CD14-positive monocyte (primary cell): ENCODE measurements at places on chromosomes 7 and 10.
A peak's percentile ranks its signal among the peaks of the same experiment; 100 is the strongest.

DNA sequence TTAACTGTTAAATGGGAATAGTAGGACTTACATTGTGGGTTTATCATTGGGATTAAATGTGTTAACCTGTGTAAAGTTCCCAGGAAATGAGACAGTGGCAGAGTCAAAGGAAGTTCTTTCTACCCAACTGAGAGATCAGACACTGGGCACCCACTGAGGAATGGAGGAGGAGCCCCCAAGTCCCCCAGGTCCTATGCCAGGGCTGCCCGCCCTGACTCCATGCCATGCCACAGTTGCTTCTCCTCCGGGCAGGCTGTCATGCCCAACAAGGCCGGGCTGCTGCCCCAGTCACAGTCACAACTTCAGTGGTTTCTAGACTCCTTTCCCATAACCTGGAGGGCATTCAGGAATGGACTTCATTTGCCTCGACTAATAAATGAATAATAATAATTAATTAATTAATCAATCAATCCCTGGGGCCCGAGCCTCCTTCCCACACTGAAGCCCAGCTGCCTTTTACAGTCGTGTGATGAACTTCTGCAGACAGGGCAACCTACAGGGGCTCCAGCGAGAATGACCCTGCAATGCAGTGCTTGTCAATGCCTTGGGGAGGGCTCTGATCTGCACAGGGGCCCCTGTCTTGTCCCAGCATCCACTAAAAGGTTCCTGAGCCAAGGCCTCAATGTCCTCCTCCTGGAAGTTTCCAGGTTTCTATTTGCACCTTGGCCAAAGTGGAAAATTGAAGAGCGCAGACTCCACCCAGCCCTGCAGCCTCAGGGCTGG, 32.4 kb downstream of the DRGX start:
- DNase-seq: no peak

DNA sequence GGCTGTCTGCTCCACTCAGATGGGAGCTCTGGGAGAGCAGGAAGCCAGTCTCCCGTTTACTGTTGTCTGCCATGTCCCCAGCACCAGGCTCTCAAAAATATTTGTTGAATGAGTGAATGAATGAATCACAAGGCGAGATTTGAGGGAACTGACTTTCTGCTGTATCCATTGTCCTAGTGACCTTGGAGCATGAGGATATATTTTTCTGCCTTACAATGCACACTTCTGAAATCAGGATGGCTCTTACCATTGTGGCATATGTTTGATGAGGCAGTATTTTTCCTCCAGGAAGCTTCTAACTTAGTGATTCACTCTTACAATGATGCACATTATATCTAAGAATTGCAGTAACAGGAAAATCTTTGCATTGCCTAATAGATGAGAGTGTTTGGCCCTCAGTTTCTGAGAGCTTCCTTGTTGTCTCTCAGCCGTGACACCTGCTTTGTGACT, 136.4 kb downstream of the RPS24 start:
- DNase-seq: no peak

GRCh38 chr10:102557569-102557968, 53.8 kb downstream of the SUFU start:
- no peak for DNase-seq

DNA sequence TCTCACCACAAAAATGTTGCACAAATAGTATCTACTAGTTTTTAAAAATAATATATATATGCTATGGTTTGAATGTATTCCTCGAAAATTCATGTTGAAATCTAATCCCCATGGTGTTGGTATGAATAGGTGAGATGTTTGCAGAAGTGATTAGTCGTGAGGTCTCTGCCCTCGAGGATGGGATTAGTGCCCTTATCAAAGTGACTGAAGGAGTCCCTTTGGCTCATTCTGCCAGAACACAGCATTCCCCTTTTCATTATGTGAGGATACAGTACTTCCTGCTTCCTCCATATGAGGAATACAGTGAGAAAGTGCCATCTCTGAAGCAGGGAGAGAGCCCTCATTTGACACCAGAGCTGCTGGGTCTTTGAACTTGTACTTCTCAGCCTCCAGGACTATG, 777.5 kb upstream of the LRRTM3 start:
- DNase-seq: no peak

DNA sequence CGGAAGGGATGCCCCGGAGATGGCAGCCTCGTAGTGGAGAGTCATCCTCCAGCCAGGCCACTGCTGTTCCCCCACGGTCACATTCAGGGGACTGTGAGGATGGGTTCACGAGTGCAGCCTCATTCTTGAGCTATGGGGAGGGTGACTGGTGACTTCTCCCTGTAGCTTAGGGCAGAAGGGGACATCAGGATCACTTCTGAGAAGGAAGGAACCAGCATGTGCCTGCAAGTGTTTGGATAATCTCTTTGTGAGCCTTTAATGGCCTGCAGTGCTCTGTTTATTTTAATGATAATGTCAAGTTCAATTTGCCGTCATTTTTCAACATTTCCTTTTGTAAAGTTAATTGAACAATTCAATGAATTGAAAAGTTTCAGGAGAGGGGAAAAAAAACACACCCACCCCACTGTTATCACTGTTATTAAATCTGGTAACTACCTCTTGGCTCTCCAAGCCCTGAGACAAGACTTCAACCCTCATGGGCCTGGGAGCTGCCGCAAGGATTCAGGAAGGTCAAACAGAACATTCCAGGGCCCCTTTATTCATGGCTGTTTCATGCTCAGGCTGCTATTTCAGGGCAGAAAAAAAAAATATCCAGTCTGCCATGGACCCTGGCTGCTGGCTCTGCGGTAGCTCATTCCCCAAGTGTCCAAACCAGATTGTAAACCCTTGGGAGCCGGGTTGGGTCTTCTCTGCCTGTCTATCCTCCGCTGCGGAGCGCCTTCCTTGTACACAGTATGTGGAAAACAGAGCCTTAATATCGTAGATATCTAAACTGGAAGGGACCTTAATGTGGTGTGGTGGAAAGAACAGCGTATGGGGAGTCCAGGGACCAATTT, 100.4 kb downstream of the CDH23 start:
- no peak for DNase-seq

DNA sequence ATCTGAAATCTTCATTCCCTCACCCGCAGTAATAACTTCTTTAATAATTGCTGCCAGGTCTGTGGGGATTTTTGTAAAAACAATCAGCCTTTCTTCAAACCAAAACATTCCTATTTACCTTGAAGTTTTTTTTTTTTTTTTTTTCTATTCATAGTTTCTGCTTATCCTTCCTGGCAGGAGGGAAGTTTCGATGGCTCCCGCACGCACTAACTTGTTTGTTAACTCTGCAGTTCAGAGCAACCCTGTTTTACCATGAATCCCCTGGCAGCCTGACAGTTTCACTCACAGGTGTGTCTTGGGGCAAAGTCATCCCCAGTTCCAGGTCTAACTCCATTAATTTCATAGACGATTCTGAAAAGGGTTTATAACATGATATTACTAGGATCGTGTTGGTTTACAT, 149.3 kb downstream of the KLF6 start:
- DNase-seq: no peak

- DNase-seq: no peak
Observed at GRCh38 chr7:51045319-51046102, 262.8 kb upstream of the GRB10 start.

- peak; percentile 47 for DNase-seq
Observed at GRCh38 chr10:69439813-69440506, 11.3 kb upstream of the TSPAN15 start.

DNA sequence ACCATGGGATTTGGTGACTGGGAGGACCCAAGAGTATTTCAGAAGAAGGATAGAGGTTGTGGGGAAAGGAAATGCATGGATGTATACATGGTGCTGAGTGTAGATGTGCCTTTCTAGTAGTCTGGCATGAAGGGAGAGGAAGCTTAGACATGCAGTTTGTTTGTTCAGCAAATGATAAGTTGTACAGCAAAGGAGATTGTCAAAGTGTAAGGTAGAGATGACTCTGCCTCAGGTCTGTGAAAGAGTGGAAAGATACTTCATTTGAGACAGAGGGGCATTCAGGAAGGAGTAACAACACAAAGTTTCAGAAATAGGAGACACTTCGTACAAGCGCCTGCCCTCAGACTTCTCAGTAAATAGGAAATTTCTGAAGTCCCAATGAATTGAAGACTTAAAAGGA, 152.3 kb downstream of the CELF2 start:
- no peak for DNase-seq

DNA sequence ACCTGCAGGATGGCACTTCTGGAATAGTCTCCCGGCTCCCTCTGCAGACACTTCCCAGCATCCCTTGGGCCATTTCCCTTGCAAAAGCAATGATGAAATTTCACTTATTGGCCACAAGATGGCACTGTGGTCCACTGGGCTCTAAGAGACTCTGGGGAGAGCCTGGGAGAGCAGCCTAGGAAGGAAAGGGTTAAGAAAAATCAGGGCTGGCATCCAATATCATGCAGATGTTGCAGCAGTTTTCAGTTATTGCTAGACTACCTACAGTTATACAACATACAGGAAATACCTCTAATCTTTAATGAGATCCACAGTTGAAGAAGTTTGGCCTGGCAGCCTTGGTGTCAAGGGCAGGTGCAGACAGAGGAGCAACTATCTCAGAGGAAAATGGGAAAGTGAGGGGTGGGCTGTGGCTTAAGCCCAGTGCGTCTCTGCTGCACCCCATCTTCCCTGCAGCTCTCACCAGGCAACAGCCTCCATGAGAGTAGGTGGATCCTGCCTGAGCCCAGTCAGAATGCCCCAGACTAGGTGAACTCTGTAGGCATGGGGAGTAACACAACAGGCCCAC, 100.2 kb upstream of the PRSS58 start:
- DNase-seq: peak; percentile 53

DNA sequence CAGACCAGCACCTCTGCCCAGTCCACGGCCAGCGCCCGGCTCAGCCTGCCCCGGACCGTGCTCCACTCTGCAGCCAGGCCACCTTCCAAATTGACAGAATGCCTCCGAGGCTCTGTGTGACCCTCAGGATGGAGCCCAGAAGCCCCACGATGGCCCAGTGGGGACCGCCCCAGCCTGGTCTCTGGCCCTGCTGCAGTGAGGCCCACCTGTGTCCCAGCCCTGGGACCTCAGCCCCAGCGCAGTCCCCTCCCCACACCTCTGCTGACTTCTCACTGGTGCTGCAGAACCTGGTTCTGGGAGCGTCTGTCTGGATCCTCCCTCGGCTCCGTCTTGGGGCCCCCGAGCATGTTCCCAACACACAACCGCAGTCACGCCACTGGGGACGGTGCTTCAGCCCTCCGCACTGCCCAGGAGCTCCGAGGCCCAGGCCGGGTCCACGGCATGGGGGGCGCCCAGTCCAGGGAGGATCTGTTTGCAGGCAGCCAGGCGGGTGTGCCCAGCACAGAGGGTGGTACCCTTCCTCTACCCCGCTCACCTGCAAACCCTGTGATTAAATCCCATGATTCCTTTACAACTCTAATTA, 248.1 kb downstream of the ELFN1 start:
- no peak for DNase-seq

DNA sequence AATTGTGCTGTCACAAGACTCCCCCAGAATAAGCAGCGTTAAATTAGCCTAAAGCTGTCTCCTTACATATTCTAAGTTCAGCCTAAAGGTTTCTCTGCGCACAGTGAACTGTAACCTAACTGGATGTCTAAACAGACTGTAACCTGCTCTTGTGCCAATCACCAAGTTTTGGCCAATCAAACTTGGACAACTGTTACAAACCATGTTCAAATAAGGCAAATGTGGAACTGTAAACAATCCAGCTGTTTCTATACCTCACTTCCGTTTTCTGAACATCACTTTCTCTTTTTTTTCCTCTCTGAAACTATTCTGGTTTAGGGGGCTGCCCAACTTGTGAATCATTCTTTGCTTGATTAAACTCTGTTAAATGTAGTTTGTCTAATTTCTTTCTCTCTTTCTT, 252.2 kb upstream of the HABP2 start:
- peak; percentile 70 for DNase-seq

- DNase-seq: no peak
Observed at GRCh38 chr7:45597286-45597984, 23.3 kb downstream of the ADCY1 start.

DNA sequence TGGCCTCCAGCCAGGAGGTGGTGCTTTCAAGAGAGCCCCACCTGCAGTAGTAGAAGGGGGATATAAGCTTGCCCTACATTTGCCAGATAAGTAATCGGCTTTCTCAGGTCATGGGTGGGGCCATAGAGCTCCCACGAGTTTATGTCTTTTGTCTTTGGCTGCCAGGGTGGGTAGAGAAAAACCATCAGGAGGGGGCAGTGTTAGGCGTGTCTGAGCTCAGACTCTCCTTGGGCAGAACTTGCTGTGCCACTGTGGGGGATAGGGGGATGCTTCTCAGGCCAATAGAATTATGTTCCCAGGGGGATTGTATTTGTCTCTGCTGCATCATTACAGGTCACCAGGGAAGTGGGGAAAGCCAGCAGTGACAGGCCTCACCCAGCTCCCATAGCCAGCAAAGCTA, 12.3 kb upstream of the MRPS33 start:
- no peak for DNase-seq

- no peak for DNase-seq
Observed at GRCh38 chr7:134706468-134706867, 59.8 kb downstream of the BPGM start.

DNA sequence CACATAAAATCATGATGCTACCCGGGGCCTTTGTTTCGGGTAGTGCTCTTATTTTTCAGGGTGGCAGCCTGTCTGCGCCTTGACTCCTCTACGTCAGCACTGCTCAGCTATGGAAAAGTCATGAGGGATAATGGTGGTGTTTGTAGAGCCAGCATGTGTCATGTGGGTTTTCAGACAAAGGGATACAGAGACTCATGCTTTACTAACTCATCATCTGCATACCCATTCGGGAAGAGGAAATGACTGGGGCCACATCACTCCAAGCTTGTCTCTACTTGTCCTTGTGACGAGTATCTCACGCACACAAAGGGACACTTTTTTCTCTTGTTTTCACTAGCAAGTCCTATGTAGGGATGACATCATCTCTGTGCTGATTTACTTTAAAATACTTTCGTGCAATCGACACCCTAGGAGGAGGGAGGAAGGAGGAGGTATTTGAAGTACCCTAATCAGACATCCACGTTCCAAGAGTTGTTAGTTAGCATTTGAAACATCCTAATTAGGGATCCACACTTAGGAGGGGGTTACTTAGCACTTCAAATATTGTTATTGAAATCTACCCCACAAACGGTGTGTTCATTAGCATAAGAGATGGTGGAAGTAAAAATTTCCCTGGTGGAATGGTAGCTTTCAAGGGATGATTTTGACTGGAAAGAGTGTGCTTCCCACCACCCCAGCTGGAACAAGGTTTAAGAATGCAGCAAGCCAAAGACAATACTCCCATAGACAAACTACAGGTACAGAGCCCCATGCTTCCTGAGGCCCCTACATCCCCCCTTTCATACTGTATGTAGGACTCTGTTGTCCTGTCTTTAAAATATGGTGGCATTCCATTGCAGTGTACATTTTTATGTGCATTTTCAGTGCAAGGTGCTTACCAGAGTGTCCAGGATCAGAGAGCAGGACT, 52.0 kb downstream of the THNSL1 start:
- DNase-seq: no peak

- peak; percentile 30 for DNase-seq
Observed at GRCh38 chr7:17299483-17299991, 1.1 kb downstream of the AHR start.
